ENCODE measurements at places on chromosomes 12 and 14.
A peak's percentile ranks its signal among the peaks of the same experiment; 100 is the strongest.

GRCh38 chr12:108855284-108856169 lies 1.9 kb downstream of the SSH1 start:
- DNase-seq = no peak

DNA sequence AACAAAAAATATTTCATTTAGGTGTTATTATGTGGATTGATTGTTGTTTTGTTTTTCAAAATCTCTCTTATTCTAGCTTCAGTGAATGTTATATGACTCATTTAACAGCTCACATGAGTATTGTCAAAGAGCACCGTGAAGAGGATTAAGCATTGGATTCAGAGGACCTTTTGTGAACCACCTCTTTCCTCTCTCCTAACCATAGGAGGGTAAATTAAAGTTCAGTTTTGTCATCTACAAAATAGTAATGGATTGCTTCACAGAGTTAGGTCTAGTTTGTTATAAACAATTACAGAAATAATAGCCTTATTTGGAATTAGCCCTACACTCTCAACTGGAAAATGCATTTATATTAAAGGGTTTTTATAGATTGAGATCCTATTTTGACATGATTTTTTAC lies 962 bp upstream of the KERA start:
- DNase-seq = no peak

- peak; percentile 42 for DNase-seq
These were observed 16.9 kb downstream of the OR6S1 start for GRCh38 chr14:20624495-20625070.

DNA sequence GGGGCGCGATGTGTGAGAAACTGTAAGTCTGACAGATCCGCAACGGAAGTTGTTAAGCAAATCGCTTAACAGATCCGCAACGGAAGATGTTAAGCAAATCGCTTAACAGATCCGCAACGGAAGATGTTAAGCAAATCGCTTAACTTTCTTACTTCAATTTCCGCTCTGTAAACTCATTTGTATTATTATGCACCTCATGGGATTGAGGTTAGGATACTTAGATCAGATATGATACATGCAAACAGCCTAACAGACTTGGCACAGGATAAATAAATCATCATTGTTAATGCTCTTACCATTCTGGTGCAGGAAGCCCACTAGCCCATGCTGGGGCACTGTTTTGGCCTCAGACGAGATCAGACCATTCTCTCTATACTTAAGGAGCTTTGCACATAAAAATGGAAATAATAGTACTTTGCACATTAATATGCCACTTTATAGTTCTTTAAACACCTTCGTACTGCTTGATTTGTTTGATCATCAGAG lies 399 bp downstream of the NCAPD2 start:
- no peak for DNase-seq

- no peak for DNase-seq
These were observed 11.1 kb downstream of the RASSF3 start for GRCh38 chr12:64621257-64621942.

- no peak for DNase-seq
These were observed 15.7 kb upstream of the PHETA1 start for GRCh38 chr12:111384596-111384995.
